ENCODE measurements at places on chromosomes 4 and X. TPM values are rescaled to one million over a fixed set of nuclear protein-coding genes. Genes with fewer than 3 reads are reported as not detected.

NR3C2 gene
- polyA plus RNA-seq = 0.09 TPM

ELF4 gene
- 10.4 TPM for polyA plus RNA-seq

TRIM2 gene
- 0.96 TPM for polyA plus RNA-seq

RHOH gene
- 1.4 TPM for polyA plus RNA-seq

TCEANC gene
- 0.75 TPM for polyA plus RNA-seq

GRCh38 chr4:10181745-10182445 lies 65.3 kb upstream of the WDR1 start:
- DNase-seq = no peak

GRCh38 chr4:27381815-27382214 lies 521.2 kb downstream of the STIM2 start:
- no peak for DNase-seq

DNA sequence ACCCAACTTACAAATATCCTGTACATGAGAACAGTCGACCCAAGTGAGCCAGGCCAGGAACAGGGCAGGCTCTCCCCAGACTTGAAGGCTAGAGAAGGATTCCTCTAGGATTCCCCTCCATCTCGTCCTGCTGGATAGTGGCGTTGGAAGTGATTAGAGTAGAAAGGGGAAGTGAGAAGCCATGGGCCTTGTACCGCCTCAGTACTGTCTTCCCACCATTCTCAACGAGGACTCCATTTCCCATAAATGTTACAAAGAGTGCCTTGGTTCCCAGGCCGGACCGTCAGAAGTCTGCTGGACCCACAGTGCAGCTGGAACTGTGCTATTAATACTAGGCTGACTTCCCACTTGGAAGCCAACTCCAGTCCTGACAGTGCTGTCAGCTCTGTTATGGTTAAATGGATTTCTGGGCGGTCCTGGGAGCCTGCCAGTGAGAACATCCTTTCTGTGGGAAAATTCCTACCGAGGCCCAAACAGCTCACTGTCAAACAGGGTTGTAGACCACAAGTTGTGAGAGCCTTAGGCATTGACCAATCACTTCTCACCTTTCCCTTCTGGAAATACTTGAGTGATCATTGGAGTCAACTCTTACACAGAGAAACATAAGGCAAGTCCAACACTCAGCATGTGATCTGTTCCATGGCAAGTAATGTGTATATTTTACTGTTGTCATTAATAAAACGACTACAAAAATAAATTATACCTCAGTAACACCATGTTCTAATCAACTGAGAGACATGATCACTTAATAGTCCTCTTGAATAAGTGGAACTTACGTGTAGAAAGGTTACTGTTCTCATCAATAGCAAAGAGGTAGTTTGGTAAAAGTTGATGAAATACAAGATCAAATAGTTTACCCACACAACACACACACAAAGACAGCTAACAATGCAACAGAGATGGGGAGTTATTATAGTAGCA lies 58.4 kb downstream of the AMELX start:
- peak; percentile 31 for DNase-seq

GRCh38 chr4:42515156-42515884 lies 118.0 kb downstream of the SHISA3 start:
- no peak for DNase-seq

DNA sequence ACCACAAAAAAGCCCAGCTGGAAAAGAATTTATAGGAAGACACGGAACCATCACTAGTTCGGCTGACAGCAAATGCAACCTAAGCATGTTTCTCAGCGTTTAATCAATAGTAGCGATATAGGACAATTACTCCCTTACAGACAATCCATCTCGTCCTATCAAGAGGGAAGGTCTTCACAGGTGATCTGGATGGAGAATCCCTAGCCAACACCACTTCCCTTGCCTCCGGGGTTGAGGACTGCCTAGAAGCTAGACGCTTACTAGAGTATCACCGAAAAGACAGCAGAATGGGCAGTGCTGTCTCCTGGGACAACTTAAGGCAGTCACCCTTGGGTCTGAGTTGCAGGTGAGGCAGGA lies 32.1 kb upstream of the MAML3 start:
- no peak for DNase-seq

DNA sequence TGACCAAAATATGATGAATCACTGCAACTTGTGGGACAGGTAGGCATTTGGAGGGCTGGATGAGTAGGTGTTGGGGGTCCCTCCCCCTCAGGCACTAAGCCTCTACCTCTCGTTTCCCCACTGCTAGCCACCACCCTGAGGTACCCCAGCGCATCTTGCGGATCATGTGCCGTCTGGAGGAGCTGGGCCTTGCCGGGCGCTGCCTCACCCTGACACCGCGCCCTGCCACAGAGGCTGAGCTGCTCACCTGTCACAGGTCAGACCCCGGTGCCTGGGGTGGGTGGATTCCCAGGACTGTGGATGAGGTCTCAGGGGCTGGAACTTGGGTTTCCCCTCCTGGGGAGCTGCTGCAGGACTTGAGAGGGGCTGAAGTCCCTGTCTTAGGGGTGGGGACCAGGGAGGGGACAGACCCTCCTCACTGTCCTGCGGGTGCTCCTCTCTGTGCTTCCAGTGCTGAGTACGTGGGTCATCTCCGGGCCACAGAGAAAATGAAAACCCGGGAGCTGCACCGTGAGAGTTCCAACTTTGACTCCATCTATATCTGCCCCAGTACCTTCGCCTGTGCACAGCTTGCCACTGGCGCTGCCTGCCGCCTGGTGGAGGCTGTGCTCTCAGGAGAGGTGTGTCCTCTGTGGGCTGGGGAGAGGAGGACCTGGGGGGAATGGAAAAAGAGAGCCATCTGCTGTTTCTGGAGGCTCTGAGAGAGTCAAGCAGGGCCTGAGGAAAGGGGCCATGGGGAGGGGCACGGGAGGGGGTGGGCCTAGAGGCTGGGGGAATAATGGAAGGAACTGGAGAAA lies 10.1 kb upstream of the ERAS start:
- no peak for DNase-seq

GRCh38 chr4:135122457-135122856 lies 920.9 kb upstream of the PABPC4L start:
- DNase-seq = no peak

DNA sequence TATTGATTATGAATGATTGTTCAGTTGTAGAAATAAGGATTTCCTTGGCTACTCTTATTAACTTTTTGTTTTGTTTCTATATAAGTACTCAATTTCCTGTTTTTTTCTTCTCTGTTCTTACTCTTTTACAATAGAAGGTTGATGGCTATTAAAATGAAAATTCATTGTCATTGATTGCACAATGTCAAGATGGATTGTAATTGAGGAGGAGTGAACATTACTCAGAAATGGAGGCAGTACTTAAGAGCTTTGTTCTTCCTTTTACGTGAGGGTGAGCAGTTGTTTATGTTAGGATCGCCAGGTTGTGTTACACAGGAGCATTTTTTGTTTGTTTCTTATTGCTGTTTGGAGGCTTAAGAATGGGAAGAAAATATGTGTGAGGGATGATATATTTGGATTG lies 2062.4 kb downstream of the ARAP2 start:
- no peak for DNase-seq

DNA sequence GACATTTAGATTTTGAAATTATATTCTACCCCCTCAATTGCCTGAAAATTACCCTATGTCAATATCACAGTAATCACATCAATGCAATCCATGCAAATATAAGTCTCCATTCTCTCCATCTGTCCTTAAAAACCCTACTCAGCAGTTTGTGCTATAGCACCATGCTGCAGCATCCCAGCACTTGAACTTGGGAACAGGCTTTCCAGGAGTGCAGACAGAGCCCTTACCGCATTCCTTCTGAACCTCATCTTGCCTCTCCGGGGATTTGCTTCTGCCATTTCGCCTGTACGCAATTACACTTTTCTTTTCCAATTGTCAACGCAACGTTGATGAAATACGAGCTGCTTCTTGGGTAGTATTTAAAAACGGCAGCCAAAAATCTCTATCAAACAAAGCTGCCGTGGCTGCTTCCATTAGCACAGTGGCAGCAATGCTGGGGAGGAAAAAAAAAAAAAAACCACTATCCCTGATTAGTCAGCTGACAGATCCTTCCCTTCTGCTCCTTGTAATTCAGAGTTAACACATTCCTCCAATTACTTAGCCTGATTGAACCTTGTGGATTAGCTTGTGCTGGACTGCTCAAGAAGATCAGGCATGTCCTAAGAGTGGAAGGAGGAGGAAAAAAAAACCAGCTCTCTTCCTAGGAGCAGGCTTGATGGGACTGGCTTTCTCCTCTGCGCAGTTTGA lies 65.6 kb downstream of the MCF2 start:
- DNase-seq = no peak

DNA sequence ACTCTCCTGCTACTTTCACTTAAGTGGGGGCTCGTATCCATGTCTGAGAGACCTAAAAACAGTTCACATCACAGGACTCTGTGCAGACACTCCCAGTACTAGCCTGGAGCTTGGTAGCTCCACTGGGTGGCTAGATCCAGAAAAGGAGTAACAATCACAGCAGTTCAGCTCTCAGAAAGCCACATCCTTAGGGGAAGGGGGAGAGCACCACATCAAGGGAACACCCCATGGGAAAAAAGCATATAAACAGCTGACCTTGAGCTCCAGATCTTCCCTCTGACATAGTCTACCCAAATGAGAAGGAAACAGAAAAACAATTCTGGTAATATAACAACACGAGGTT lies 175.8 kb downstream of the FAM13A start:
- DNase-seq = no peak

DNA sequence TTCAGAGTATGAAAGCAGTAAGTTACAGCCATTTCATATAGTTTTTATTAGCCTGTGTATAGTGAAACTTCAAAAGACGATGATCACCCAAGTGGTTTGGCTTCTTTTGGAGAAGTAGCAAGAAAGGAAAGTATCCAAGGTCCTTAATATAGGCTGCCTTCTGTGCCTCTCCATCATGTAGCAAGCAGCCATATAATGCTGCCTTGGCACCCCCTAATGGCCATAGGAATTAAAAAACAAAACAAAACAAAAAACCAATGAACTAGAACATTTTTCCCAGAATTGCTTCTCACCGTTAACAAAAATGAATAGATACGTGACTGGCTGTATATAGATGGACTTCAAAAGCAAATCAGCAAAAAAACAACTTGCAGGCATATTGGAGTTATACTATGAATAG lies 18.9 kb downstream of the LAMP2 start:
- DNase-seq = no peak

- DNase-seq = peak; percentile 86
Measured at GRCh38 chrX:1323315-1323714, 13.3 kb upstream of the IL3RA start.

GRCh38 chr4:55827582-55827981 lies 8.0 kb downstream of the EXOC1L start:
- DNase-seq = no peak

DNA sequence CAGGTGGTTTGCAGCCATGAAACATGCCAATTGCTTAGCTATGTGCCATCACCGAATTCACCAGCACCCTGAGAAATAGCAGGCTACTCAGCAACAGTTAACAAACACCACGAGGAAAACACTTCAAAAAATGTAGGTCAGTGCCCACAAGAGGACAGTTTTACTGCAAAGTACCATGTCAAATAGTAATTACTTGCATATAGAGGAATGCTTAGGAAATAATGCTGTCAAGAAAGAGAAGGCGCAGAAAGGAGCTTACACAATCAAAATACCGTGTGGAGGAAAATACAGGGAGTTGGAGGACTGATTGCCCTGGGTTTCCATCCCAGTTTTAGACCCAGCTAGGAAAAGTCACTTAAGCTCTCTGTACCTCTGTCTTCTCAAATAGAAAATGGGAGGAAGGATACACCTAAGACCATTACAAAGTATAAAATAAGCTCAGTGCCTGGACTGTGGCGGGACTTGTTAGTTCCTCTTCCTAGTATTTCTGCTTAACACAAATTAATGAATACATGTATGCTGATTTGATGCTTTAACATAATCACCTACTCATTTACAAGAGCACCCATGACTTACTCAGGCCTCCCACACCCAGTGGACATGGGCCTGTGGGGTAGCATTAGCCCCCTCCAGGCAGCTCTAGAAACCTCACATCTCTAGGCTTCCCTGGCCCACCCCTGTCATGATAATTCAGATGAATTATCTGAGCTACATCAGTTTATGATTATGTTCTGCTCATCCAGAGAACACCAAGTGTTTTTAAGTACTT lies 44.5 kb upstream of the IL21 start:
- DNase-seq = no peak

All from CD14-positive monocyte (primary cell).